ENCODE measurements at places on chromosomes 4 and X.

GRCh38 chrX:11867610-11868345 is 109.7 kb downstream of the MSL3 start:
- DNase-seq, result no peak
- H3K4me1 ChIP-seq, result no peaks in the 10 kb centered on the region
- H3K27ac ChIP-seq, result no peak overlapping the region
- H3K4me3 ChIP-seq, result no peak overlapping the region
- H3K27me3 ChIP-seq, result no peaks in the 10 kb centered on the region

- no peaks in the 10 kb centered on the region for H3K27me3 ChIP-seq
- H3K4me1 ChIP-seq, result peaks cover 2% of the 10 kb centered on the region
- H3K27ac ChIP-seq, result no peak overlapping the region
Observed at GRCh38 chr4:81808011-81808672, 336.4 kb upstream of the RASGEF1B start.

DNA sequence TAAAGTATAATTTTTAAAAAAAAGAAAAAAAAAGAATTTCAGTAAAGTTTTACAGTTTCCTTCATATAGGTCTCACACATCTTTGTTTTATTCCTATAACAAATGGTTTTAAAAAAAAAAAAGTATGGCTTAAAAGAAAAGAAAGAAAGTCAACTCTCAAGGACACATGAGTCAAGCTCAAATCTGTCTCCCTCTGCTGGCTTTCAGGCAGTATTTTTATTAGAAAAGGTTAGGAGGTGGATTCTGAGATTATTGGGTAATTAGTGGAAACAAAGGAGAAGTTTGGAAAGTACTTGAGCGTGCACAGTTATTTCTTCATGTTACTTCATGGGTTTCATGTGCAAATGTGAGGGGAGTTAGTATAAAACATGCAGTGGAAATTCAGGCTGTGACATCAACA is 36.6 kb upstream of the BTC start:
- no peak for DNase-seq
- no peak overlapping the region for H3K4me3 ChIP-seq
- H3K4me1 ChIP-seq, result no peaks in the 10 kb centered on the region

- no peak overlapping the region for H3K4me3 ChIP-seq
- no peaks in the 10 kb centered on the region for H3K36me3 ChIP-seq
- no peak overlapping the region for H3K27ac ChIP-seq
- no peaks in the 10 kb centered on the region for H3K27me3 ChIP-seq
- DNase-seq, result peak; percentile 25
- no peaks in the 10 kb centered on the region for H3K4me1 ChIP-seq
Observed at GRCh38 chrX:20665481-20665880, 398.8 kb upstream of the RPS6KA3 start.

DNA sequence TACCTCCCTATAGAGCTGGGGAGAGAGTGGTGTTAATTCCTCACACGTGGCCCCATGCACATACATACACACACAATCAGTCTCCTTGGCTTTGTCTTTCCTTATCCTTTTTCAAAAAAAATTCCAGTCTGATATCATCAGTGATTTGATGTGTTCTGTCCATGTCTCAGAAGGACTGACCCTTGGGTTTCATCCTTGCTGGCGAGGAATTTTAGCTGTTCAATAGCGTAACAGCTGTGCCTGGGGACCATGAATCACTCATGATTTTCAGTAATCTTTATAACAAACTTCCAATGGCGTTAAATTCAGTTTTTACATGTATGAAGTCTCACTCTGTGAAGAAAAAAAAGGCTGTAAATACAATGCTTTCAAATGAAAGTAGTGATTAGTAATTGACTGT is 204.6 kb downstream of the RBMX2 start:
- H3K36me3 ChIP-seq, result no peaks in the 10 kb centered on the region
- no peak overlapping the region for H3K4me3 ChIP-seq
- no peak for DNase-seq

DNA sequence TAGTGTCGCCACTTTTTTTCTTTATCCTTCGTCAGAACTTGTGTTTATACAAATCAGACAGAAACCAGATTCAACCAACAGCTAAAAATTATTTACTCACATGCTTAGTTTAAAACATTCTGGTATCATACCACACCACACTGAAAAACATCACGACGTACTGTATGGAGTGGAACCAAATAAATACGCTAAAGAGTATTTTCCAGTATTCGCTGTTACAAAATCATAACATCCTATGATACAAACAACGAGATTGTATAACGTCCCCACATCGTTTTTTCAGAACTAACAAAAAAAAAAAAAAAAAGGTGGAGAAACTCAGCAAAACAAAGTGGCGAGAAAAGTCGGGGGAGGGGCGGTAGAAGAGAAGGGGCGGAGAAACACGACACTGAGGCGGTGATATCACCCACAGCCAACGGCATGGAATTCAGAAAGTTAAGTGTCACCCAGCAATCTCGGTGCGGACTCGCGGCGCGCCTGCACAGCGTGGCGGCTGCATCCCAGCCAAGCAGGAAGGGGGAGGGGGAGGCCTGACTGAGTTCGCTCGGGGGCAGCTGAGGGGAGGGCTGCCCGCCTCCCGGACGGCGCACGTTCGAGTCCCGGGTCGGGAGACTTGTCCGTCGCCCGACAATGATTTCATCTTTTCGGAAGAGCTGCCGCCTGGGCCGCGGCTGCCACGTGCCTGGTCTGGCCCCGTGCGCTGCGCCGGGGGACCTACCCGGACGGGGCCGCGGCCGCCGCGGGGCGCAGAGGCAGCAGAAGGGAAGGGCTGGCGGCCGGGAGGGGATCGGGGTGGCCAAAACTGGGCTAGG is 920 bp downstream of the SETD7 start:
- peak; percentile 97 for DNase-seq
- H3K27me3 ChIP-seq, result peaks cover 9% of the 10 kb centered on the region
- peak overlapping the region; percentile 66 for H3K4me3 ChIP-seq
- H3K4me1 ChIP-seq, result peaks cover 18% of the 10 kb centered on the region

GRCh38 chr4:38176165-38176564 is 216.0 kb downstream of the PTTG2 start:
- no peak for DNase-seq

GRCh38 chr4:156503119-156503518 is 468.5 kb downstream of the PDGFC start:
- no peak overlapping the region for H3K27ac ChIP-seq
- no peaks in the 10 kb centered on the region for H3K27me3 ChIP-seq
- H3K4me1 ChIP-seq, result no peaks in the 10 kb centered on the region
- no peak overlapping the region for H3K4me3 ChIP-seq
- DNase-seq, result no peak

- DNase-seq, result peak; percentile 42
- H3K4me1 ChIP-seq, result peaks cover 2% of the 10 kb centered on the region
- H3K36me3 ChIP-seq, result no peaks in the 10 kb centered on the region
- no peaks in the 10 kb centered on the region for H3K27me3 ChIP-seq
Observed at GRCh38 chr4:150518559-150518958, 63.4 kb upstream of the MAB21L2 start.

- H3K27me3 ChIP-seq, result no peaks in the 10 kb centered on the region
- no peak overlapping the region for H3K4me3 ChIP-seq
- no peak overlapping the region for H3K27ac ChIP-seq
- no peaks in the 10 kb centered on the region for H3K36me3 ChIP-seq
- H3K4me1 ChIP-seq, result no peaks in the 10 kb centered on the region
Observed at GRCh38 chr4:15043226-15043625, 40.9 kb downstream of the CPEB2 start.

DNA sequence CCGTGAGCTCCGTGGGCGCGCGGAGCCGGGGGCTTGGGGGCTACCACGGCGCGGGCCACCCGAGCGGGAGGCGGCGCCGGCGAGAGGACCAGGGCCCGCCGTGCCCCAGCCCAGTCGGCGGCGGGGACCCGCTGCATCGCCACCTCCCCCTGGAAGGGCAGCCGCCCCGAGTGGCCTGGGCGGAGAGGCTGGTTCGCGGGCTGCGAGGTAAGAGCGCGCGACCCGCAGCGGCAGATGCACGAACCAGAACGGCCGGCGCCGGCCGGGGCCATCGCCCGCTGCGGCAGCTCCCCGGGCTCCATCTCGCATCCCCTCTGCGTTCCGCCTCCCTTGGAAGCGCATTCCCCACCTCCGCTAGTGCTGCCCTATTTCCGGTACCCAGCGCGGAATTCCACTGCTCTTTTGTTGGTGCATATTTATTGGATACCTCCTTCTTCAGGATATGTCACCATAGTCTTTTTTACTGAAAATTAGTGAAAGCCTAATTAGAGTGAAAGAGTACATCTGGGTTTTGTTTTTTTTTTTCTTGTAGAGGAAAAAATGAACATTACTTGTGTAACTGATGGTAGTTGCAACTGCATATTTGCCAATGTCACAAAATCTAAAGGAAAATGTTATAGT is 797 bp downstream of the PKD2 start:
- H3K27me3 ChIP-seq, result no peaks in the 10 kb centered on the region
- DNase-seq, result peak; percentile 75
- H3K4me1 ChIP-seq, result peaks cover 4% of the 10 kb centered on the region
- no peaks in the 10 kb centered on the region for H3K36me3 ChIP-seq
- peak overlapping the region; percentile 78 for H3K4me3 ChIP-seq
- H3K27ac ChIP-seq, result peak overlapping the region; percentile 81

GRCh38 chr4:17283251-17283650 is 228.6 kb downstream of the QDPR start:
- H3K27ac ChIP-seq, result no peak overlapping the region
- H3K4me1 ChIP-seq, result no peaks in the 10 kb centered on the region

DNA sequence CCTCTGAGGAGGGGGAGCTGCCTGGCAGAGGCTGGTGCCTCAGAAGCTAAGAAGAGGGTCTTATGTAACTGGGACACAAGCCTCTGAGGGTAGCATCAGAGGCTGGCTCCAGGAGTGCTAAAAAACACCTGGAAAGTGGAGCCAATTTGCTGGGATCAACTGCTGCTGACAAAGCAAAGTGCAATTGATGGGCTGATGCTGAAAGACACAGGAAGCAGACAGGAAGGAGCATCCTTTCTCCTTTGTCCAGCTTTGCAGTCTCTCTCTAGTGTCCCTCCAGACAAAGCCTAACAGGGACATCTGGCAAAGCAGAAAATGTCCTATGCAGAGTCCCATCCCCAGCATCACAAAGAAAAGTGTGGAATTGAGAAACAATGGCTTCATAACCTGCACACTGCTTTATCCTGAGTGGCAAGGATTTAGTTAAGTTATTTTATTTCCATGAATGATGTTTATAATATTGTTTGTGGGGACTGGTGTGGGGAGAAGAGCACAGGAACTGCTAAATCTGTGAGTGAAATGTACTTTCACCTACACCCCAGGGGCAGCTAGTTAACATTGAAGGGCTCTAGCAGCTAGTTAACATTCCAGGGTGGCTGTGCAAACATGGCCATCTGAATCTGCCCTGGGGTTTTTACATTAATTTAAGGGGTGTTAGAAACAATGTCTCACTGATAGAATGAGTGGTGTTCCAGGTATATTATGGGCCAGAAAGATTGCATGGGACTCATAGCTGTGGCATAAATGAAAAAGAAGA is 25.6 kb upstream of the MBTPS2 start:
- H3K27ac ChIP-seq, result no peak overlapping the region
- H3K27me3 ChIP-seq, result no peaks in the 10 kb centered on the region
- H3K4me1 ChIP-seq, result no peaks in the 10 kb centered on the region
- H3K4me3 ChIP-seq, result no peak overlapping the region
- DNase-seq, result peak; percentile 39

DNA sequence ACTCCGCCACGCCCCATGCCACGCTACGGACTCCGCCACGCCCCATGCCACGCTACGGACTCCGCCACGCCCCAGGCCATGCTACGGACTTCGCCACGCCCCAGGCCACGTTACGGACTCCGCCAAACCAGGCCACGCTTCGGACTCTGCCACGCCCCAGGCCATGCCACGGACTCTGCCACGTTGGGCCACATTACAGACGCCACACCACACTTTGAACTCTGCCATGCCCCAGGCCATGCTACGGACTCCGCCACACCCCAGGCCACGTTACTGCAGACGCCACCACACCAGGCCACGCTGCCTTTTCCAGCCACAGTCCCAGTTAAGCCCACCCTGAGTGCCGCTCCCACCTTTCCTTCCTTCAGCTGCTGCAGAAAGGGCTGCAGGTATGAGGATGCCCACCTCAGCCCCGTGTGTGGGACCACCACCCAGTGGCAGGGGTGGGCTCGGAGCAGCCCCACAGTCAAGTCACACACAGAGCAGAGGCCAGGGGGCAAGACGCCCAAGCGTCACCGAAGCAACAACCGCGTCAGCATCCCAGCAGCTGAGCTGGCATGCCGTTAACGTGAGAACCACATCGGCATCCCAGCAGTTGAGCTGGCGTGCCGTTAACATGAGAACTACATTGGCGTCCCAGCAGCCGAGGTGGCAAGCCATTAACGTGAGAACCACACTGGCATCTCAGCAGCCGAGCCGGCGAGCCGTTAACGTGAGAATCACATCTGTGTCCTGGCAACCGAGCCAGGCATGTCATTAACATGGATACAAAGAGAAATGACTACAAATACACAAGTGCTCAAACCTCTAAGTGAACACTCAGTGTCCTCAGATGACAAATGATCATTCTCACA is 26.4 kb downstream of the GAK start:
- DNase-seq, result no peak
- H3K4me1 ChIP-seq, result peaks cover 1% of the 10 kb centered on the region
- H3K36me3 ChIP-seq, result no peaks in the 10 kb centered on the region
- H3K27me3 ChIP-seq, result no peaks in the 10 kb centered on the region

DNA sequence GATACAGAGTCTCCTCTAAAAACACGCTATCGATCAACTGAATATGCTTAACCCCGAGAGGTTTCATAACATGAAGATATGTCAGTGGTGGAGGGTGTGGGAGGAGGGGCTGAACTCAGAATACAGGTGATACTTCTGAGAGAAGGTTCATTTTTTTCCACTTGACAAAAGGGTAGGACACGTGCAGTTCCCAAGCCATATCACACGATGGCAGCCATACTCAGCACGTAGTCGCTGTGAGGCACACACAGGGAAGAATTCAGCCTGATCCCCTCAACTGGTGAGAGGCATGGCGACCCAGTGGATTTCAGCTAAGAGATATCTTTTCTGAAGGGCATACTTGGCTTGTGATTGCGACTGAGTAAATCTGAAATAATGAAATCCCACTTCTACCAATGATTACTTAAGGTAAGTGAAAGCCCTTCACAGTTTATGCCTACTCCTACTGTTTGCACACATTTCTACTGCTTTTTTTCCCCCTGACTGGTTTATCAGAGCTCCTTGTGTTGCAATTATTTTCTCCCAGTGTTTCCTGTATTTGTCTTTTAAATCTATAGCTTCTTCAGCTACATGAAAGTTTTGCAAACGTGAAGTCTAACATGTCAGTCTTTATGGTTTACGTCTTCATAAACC is 133.1 kb downstream of the CORIN start:
- no peaks in the 10 kb centered on the region for H3K36me3 ChIP-seq
- H3K4me1 ChIP-seq, result no peaks in the 10 kb centered on the region
- no peak overlapping the region for H3K27ac ChIP-seq
- no peak overlapping the region for H3K4me3 ChIP-seq

- H3K27me3 ChIP-seq, result no peaks in the 10 kb centered on the region
- no peak overlapping the region for H3K27ac ChIP-seq
- H3K4me1 ChIP-seq, result no peaks in the 10 kb centered on the region
- H3K4me3 ChIP-seq, result no peak overlapping the region
- H3K36me3 ChIP-seq, result no peaks in the 10 kb centered on the region
Observed at GRCh38 chr4:177057186-177057585, 252.5 kb upstream of the NEIL3 start.

GRCh38 chr4:81225252-81225651 is 10.2 kb upstream of the PRKG2 start:
- no peak overlapping the region for H3K4me3 ChIP-seq
- no peak for DNase-seq
- H3K4me1 ChIP-seq, result no peaks in the 10 kb centered on the region
- no peaks in the 10 kb centered on the region for H3K36me3 ChIP-seq
